ENCODE measurements at places on chromosomes 5 and 9. TPM values are rescaled to one million over a fixed set of nuclear protein-coding genes. Genes with fewer than 3 reads are reported as not detected.

SHC3 gene
- total RNA-seq: 0.16 TPM

DNA sequence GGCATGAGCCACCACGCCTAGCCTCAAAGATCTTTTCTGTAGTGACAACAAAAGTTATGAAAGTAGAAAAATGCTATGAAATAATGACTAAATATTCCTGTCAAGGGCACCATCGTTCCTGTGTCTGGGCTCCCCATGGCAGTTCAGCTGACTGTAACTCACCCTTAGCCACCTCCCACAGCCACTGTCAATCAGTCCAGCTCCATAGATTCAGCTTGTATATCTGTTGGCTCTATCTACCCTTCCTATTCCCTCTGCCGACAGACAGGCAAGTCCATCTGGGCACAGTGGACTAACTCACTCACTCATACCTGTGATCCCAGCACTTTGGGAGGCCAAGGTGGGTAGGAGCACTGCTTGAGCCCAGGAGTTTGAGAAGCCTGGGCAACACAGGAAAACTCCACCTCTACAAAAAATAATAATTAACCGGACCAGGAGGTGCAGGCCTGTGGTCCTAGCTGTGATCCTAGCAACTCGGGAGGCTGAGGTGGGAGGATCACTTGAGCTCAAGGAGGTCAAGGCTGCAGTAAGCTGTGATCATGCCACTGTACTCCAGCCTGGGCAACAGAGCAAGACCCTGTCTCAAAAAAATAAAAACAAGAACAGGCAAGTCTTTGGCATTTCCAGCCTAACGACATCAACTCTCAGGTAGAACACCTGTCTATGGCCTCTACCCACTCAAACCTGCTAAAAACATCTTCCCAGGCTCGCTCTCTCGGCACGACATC, 6.2 kb downstream of the CAMSAP1 start:
- no peak for DNase-seq

DNA sequence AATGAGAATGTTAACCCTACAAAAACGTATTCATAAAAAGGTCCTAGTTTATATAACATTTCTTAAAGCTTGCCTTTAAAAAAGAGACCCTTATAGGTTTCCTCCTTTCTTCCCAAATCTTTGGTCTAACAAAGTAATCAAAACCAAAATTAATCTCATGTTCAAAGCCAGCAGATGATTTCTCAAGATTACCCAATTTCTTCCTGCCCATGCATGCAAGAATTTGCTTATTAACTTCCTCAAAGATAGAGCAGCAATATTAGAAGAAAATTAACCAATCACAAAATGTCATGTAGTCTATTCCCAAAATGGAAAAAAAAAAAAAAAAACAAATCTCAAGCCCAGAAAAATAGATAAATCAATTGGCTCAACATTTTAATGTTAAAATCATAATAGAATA, 114.9 kb downstream of the MLLT3 start:
- DNase-seq: no peak

DNA sequence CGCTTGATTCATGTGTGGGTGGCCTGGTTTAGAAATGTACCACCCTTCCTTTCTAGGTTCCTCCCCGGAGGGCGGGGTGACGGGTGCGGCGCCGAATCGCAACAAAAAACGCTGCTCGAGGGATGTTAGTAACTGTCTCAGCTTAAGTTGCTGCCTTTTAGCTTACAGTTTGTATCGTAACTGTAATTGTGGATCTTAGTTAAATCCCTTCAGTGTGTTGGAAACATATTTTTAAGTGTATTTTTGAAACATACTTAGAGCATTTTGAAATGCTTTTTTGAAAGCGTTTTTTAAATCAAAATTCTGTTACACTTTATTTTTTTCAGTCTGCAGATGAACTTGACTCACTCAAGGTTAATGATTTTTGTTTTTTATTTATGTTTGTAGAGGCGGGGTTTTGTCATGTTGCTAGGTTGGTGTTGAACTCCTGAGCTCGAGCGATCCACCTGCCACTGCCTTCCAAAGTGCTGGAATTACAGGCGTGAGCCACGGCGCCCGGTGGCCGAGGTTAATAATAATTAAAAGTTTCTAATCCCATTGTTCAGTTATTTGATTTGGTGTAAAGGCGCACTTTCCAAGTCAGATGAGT, 997 bp upstream of the CHD1 start:
- DNase-seq: no peak

DNA sequence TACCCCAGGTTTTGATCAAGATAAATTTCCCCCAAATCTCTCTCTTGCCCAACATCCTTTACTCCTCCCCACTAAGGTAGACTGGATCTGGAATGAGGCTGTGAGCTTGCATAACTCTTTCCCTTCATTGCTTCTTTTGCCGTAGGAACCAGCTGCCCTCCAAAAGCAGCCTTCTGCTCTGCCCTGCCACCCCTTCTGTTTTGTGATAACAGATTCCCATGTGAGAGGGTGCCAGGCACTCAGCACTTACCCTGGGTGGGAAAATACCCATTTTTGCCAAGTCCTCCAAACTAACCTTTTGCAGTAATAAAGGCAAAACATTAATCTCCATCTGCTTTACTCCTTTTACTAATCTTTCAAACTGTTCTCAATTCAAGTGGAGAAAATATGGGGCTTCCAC, 182.6 kb downstream of the ASTN2 start:
- no peak for DNase-seq

DNA sequence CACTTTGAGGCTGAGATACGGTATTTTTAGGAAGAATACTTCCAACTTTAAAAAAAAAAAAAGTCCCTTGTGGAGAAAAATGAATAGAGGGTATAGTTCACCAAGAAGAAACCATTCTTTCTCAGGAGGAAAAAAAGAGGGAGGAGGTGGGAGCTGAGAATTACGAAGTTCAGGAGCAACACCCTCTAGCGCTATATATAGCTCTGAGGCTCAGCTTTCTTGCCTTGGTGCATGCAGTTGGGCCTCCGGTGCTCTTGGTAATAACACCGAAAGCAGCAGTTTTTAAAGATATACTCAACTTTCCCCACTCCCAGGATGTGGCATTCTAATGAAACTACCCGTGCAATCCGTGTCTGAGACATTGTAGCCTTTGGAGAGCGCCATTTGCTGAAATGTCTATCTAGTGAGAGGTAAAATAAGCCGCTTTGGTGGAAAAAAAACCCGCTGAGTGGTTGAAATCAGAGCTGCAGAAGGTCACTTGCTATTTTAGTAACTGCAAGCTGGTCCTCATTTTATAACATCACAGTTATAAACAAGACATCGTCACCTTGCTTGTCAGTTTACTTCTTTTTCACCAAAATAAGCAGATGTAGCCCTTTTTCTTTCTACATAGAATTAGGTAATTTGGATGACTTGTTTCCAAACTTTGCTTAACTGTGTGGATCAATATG, 156.4 kb downstream of the RORB start:
- DNase-seq: no peak

ACTBL2 gene
- total RNA-seq: not detected
